ENCODE measurements at places on chromosomes 2 and 18.

DNA sequence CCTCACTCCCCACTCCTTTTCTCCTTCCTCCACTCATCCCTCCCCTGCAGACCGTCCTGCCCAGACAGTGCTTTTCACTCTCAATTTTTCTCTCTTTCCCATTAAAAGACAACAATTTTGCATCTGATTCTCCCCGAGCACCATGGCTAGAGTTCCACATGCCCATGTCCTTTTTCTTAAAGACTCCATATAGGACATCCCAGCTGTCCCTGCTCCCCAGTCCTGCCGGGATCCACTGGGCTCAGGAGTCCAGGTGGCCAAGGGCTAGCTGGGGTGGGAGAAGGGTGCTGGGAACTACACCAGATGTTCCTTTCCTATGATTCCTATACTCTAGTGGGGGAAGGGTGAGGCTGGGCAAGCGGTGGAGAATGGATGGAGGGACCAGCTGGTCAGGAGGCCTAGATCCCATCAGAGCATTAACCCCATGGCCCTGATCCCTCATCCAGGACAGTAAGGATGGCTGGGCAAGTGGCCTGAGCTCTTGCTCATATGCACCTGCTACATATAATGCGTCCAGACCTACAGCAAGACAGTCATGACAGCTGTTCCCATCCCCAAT lies 52.8 kb upstream of the RMDN2 start:
- DNase-seq: no peak

- no peak for DNase-seq
These were observed 182.2 kb upstream of the NRP2 start for GRCh38 chr2:205500065-205500464.

GRCh38 chr2:236572482-236572881 lies 2.9 kb downstream of the ACKR3 start:
- no peak for DNase-seq

DNA sequence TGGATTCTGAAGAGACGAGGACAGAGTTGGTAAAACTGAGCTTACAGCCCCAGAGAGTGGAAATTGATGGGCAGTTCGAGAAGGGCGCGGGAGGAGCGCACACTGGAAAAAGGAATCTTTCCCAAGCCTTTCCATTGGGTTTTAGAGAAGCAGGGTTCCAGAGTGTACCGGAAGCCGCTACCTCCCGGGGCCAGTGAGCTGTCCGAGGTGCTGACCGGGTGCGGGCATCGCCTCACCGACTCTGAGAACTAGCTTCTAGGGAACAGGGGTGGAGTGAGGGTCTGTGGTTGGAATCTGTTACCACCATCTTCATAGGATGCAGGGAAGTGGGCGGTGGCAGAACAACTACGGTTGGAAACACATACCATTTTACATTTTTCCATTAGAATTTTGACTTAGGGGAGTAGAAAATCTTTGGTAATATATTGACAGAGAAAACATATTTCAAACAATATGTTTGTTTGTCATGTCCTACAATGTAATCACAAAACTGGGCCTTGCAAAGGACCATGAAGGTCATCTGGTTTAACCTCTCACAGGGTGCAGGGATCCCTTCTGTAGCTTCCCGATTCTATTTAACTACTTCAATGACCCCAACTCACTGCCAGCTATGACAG lies 724 bp downstream of the NMS start:
- DNase-seq: no peak

- no peak for DNase-seq
These were observed 246.1 kb downstream of the EXOC6B start for GRCh38 chr2:72579591-72580180.

DNA sequence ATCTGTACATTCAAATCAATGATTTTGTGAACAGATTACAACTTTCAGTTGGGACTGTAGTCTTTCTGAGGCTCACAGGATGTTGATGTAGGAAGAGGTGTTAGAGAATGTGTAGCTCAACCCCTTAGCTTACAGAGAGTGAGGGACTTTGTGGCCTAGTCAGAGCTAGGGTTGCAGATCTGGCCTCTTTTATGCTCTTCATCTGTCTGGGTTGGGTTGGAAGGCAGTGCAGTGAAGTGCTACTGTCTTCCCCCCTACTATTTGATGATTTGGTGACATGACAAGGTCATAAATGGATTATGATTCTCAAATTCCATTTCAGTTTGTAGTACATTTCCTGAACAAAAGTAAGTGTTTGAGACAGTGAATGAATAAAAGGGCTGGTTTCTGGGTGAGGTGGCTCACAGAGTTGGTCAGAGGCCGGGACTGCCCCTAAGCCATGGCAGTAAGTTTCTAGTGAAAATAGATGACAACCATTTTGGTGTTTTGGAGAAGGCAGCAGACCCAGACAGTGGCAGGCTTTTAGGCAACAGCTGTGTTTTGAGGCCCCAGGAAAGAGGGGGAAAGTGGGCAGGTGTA lies 21.6 kb downstream of the MAP4K4 start:
- DNase-seq: no peak

GRCh38 chr2:133012847-133013734 lies 343.1 kb upstream of the LYPD1 start:
- DNase-seq: no peak

DNA sequence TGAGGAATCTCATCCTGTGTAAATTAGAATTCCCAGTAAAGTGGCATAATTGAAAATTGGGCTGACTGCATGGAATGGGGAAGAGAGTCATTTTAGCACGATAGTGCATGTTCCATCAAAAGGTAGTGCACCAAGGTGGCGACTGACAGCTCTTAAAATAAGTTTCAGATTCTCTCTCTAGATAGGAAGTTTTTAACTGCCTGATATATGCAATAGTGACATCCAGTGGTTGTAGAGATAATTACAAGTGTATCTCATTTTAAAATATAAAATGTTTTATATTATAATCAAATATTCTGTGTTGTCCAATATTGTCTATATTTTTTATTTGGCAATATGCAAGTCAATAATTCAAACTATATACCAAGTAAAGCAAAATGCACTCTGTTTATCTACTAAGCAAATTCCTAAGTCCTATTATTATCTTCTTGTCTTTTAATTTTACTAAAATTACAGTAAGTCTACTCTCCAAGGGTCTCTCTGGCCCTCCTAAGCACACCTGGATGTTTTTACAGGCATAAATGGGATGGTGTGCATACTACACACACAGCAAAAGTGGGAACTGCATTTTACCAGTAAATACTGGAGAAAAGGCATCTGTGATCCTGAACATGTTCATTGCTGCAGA lies 397.7 kb upstream of the HNRNPA3 start:
- DNase-seq: peak; percentile 49

GRCh38 chr2:222544661-222545060 lies 111.2 kb downstream of the FARSB start:
- no peak for DNase-seq

DNA sequence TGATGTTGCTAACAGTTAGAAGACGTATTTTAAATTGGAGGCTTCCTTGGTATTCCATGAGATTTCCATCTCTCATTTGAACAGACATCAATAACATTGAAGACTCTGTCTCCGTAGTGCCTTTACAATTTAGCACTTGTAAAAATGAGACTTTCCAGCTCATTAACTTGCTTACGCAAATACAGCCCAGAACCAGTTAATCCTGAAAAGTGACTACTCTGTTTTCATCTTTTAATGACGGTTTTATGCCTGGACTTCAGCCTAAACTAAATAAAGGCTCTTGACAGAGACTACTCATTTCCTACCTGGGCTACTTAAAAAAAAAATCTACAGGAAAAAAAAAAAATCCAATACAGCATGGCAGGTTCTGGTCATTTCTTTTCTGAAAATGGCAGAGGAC lies 148.6 kb downstream of the LRATD1 start:
- DNase-seq: no peak

DNA sequence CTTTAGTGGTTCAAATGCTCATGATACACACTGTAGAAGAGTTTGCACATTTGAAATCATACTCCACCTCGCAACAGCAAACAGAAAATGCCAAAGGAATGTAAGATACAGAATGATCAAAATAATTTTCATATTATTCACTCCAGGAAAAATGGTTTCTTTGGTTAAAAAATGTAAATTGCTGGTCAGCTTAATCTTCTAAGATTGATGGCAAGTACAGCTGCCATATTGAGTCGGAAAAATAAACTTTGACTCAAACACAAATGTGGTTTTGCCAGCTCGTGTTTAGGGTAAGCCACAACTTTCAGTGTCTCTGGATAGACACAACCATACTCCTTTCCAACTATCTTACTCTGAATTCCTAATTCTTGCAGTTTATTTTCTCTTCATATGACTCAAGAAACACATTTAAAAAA lies 154.9 kb upstream of the SMIM21 start:
- no peak for DNase-seq

- DNase-seq: no peak
These were observed 10.4 kb downstream of the MYT1L start for GRCh38 chr2:2320486-2321199.

DNA sequence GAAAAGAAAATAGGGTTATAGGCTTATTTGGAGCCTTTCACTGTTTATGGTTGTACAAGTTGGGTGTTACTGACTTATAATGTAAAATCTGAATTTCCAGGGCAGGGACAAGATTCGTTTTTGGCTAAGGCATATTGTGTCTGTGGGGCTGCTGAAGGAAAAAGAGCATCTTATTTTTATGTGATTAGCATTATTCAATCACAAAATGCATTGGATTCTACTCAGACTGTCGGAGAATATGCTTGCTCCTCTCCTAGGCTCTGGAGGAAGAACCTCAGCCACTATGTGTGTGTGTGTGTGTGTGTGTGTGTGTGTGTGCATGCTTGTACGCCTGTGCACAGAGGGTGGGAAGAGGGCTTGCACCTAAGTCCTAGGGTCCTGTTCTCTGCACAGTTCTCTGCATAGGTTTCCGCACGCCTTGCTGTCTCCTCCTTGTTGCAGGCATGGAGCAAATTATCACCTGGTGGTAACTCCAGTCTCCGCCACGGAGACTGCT lies 44.3 kb downstream of the AGAP1 start:
- DNase-seq: no peak

- no peak for DNase-seq
These were observed 5.3 kb upstream of the G6PC2 start for GRCh38 chr2:168895771-168896170.

GRCh38 chr2:197294260-197294659 lies 16.3 kb downstream of the ANKRD44 start:
- DNase-seq: no peak

DNA sequence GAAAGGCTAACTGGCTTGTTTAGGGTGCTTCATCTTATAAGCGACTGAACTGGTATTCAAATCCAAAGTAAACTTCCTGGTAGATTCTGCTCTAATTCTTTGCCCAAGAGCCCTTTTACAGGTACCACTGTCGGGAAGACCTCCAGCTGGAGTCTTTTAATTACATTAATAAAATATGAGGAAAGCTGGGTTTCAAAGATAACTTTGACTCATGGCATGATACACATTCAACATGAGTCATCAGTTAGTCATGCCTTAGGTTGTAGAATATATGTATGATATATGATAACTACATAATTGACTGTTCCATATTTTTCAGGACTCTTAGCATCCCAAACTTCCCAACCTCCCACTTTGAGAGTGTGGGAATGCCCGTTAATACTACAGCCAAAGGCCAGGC lies 32.3 kb downstream of the ZCCHC2 start:
- DNase-seq: no peak

- no peak for DNase-seq
These were observed 166.7 kb downstream of the MEIS1 start for GRCh38 chr2:66601624-66602023.

- peak; percentile 30 for DNase-seq
These were observed 1.3 kb downstream of the SPTBN1 start for GRCh38 chr2:54457323-54458023.

- no peak for DNase-seq
These were observed 26.9 kb upstream of the ASAP2 start for GRCh38 chr2:9179572-9180201.

GRCh38 chr2:62577994-62578781 lies 72.2 kb upstream of the TMEM17 start:
- DNase-seq: no peak

GRCh38 chr2:95388856-95389244 lies 13.7 kb upstream of the FAHD2A start:
- DNase-seq: no peak

GRCh38 chr2:167144179-167144898 lies 256.1 kb downstream of the XIRP2 start:
- no peak for DNase-seq

- peak; percentile 4 for DNase-seq
These were observed at the start of gene TWIST2 for GRCh38 chr2:238847841-238848690. TWIST2 (plus strand) TSS chr2:238848085; CDS start chr2:238848216, 131 bp downstream.

GRCh38 chr2:165544897-165545296 lies 75.4 kb downstream of the CSRNP3 start:
- DNase-seq: no peak

- no peak for DNase-seq
These were observed 2.6 kb downstream of the ZNF521 start for GRCh38 chr18:25349131-25349925.

GRCh38 chr2:141062031-141062430 lies 1068.8 kb downstream of the LRP1B start:
- DNase-seq: no peak

DNA sequence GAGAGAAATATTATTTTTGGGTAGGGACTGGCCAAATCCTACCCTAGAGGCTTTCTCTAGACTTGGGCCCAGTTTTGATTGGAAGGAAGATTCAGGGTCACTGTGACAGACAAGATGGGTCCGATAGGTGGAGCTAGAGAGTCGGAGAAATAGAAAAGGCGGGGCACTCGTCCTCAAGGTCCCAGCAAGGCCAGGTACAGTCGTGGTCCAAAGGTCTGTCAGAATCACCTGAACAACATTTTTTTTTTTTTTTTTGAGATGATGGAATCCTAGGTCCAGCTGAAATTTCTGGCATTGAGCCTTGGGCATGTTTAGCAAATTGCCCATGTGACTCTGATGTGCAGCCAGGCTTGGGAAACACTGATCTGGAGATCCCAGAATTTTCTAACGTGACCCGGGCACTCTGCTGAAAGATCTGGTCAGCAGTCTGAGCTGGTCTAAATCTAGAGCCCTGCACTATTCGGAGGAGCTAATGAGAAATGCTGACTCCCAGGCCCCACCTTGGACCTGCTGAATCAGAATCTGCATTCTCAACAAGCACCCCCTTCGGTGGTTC lies 23.0 kb upstream of the NTSR2 start:
- peak; percentile 43 for DNase-seq

GRCh38 chr2:8625399-8626300 lies 56.2 kb upstream of the ID2 start:
- no peak for DNase-seq

- DNase-seq: no peak
These were observed 97.0 kb upstream of the PTPRM start for GRCh38 chr18:7470101-7470500.

DNA sequence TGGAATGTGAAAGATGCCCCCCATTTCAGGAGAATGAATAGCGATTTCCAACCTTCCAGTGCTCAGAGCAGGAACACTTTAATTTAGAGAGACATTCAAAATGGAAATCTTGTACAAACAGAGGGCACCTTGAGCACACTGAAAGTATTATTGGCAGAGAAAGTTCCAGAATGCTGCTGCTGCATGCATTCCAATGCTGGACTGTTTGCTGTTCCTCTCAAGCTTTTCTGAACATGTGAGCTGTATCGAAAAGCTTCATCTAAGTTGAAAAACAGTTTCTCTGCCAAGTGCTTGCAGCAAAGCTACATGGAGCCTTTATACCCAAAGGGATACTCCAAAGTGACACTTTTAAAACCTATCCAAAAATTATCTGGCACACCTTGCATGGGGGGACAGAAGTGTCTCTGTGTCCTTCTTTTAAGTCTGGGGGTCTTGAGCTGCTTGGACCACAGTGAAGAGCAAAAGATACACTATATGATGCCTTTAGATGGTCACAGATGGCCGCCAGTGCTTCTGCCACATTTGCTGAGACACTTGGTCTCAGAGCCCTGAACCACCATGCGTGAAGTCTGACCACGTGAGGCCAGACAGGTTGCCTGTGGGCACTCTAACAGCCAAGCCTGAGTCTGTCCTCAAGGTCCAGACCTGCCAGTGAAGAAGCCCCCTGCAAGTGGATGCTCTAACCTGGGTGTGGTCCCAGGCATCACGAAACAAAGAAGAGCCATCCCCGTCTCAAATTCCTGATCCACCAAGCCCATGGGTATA lies 18.8 kb downstream of the UXS1 start:
- no peak for DNase-seq

Data from NCI-H1930 (cell line).